ENCODE measurements at places on chromosomes 1 and 21.
A peak's percentile ranks its signal among the peaks of the same experiment; 100 is the strongest.

DNA sequence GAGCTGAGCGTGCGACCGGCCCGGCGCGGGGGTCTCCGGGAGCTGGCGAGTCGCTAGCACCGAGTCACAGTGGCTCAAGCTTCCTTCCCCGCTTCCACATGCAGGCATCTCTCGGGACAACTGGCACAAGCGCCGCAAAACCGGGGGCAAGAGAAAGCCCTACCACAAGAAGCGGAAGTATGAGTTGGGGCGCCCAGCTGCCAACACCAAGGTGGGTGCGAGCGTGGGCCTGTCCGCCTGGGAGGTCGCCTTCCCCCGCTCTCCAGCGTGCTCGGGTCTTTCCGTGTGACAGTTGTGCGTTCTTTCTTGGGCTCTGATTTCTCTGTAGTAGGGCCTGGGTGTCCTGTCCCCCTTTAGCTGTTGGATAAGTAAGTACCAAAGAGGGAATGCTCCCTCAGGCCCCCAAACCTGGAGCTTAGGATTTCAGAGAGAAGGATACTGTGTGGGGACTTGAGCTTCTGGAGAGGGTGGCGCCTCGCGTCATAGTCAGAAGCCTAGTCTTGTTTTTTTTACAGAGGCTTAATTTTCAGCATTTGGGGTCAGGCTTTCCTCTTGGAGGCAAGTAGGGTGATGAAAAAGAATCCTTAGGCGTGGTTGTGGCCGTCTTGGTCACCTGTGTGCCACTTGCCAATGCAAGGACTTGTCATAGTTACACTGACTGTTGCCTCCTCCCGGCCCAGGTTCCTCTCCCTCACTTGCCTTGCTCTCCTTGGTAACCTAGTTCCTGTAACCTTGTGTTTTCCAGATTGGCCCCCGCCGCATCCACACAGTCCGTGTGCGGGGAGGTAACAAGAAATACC lies 790 bp downstream of the RPS8 start:
- peak; percentile 53 for DNase-seq

GRCh38 chr1:9746211-9746610 lies 77.6 kb downstream of the CLSTN1 start:
- no peak for DNase-seq

DNA sequence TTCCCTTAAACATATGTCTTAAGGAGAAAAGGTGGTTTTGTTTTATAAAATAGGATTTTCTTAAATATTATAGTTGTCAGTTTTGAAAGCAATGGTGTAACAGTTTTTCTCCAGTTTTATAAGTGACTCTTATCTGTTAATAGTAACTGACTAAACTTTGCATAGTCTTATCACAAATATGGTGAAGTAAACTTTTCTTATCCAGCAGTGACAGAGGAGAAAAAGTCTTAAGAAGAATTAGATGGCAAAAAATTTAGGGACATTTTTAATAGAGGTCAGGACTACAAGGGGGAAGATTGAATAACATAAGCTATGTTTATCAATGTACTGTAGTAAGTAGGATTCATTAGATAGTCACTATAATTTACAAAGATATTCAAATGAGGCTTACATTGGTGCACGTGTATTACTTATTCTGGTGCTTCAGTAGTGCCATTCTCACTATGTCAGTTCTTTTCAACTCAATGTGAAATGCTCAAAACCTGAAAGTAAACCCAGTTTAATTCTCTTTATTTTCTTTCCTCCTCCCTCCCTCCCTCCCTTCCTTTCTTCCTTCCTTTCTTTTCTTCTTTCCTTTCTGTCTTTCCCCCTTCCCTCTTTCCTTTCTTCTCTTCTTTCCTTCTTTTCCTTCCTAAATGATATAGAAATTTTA lies 26.1 kb downstream of the F3 start:
- DNase-seq = no peak

- DNase-seq = no peak
Observed at GRCh38 chr1:167086033-167086432, 4.1 kb downstream of the GPA33 start.

DNA sequence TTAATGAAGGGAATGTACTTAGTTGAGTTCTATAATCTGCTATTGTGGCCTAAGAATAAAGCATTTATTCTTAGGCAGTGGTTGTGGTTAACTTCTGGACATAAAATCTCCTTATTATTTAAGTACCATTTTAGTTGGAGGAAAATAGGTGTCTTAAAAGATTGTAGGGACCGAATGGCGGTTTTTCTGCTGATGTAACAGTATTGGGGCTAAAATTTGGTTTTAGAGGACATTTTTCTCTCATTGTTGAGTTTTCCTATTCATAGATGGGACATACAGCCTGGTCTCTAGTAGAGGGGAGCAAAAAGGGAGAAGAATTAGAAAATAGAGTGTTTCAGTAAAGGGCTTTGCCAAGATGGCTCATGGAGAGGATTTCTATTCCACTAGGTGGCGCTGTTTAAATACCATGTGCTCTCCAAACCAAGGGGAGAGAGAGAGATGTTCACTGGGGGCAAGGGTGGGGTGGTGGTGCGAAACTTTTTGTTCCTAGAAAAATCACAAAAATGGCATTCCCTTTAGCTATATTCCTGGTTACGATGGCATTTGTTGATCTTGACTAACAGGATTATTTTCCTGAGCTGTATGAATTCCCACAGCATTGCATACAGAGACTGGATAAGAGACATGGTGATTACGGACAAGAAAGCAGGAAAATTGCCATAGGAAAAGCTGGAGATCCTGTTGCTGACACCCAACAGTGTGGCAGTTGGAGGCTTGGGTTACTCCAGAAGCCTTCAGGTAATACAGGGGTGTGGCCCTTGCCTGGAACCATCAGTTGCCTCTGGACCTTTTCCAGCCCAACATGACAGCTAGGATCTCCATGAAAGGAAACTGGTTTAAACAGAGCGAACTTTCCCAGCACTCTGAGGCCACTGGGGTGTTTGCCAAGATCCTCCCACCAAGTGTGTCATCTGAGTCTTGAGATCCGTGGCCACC lies 18.2 kb upstream of the FCGR2A start:
- peak; percentile 81 for DNase-seq

DNA sequence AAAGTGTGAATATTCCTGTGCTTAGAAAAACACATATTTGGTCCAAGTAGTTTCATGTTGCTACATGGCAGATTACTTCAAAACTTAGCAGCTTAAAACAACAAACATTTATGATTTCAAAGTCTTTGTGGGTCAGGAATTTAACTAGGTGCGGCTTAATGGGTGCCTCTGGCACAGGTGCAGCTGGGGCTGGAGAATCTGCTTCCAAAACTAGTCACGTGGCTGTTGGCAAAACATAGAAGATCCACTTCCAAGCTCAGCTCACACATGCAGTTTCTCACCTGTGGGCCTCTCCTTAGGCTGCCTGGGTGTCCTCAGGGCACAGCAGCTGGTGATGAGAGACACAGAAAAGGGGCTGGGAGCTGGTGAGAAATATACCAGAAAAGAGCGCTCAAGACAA lies 263.4 kb downstream of the TTLL7 start:
- no peak for DNase-seq

- peak; percentile 33 for DNase-seq
Observed at GRCh38 chr1:25068829-25069228, 138.8 kb upstream of the RUNX3 start.

- DNase-seq = no peak
Observed at GRCh38 chr1:71093938-71094337, 13.1 kb upstream of the ZRANB2 start.

DNA sequence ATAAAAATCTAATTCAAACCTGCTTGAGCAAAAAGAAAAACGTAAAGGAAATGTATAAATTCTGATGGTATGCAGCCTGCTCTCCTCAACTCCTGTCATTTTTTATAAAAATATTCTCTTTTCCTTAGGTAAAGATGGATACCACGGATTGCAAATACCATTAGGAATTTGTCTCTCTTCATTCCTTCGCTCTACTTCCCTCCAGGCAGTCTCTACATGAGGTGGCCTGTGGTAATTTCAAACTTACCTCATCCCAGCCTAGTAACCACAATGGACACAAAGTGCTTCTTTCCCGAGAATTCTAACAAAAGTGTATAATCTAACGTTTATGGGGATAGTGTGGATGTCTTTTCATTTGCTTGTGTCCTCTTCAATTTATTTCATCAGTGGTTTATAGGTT lies 239.5 kb upstream of the LRRC7 start:
- no peak for DNase-seq

- no peak for DNase-seq
Observed at GRCh38 chr1:197143276-197143675, 3.2 kb downstream of the ASPM start.

DNA sequence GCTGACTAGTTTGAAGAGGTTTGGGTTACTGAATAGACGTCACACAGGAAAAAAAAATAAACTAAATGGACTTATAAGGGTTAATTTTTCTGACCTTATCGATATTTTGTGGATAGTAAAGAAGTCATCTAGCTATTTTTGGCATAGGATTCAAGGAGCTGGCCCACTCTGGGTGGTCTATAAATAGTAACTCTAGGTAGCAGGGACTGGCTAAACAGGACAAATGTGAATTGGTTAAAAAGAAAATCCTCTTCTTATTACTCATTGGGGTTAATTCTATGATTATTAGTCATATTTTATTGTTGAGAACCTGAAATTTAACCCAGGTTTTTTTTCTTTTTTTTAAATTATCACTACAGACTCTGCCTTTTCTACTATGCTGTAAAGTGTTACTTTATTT lies 61.7 kb downstream of the ATF6 start:
- no peak for DNase-seq

DNA sequence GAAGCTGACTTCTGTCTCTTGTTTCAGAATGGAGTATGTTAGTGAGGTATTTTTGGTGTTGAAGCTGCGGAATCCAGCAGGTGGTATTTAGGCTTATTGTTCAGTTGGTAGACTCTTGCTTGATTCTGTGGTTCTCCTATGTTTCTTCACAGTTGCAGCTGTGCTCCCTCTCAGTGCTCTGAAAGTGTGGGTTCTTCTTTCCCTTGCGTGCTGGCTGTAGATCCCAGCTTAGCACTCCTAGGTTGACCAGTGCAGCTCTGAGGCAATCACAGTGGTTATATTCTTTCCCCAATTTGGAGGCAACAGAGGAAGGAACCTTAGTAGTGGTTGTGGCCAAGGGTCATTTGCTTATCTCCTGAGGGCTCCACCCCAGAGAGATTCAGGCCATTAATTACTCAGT lies 269.2 kb upstream of the NRIP1 start:
- no peak for DNase-seq

DNA sequence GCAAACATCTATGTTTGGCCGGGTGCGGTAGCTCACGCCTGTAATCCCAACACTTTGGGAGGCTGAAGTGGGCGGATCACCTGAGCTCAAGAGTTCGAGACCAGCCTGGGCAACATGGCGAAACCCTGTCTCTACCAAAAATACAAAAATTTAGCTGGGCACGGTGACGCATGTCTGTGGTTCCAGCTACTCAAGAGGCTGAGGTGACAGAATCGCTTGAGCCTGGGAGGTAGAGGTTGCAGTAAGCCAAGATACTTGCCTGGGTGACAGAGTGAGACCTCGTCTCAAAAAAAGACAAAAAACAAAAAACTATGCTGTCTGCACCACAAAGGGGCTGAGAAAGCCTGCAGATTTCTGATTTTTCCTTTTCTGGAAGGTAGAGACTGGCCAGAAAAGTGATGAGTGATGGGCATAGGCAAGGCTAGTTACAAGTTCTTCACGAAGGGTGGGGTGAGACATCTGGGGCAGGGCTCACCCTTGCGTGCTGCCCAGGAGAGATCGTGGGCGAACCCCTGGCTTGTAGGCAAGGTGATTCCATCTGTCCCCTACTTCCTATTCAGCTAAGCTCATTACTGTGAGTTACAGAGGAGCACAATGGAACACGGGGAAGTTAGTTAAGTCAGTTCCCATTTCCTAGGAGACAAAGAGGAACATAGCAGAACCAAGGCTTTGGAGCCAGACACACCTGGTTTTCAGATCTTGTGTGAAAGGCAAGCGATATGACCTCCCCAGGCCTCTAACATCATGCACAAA lies 3.2 kb downstream of the SLC2A1 start:
- DNase-seq = no peak

DNA sequence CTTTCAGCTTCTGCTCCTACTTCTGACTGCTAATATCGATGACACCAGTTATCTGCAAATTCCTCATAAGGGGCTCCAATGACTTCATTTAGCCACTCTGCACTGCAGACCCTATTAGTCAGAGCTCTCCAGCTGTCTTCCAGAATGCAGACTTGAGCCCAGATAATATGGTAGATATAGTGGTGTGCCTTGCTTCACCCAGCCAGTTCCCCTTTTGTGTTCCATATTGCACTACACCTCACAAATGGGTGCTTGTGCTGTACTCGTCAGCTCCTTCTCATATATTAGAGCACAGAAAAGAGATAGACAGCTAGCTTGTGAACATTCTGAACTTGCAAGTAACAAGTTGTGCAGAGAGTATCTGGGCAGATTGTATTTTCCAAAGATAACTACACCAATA lies 23.7 kb upstream of the COG2 start:
- no peak for DNase-seq

GRCh38 chr1:225626698-225627097 lies 26.2 kb downstream of the ENAH start:
- DNase-seq = no peak

DNA sequence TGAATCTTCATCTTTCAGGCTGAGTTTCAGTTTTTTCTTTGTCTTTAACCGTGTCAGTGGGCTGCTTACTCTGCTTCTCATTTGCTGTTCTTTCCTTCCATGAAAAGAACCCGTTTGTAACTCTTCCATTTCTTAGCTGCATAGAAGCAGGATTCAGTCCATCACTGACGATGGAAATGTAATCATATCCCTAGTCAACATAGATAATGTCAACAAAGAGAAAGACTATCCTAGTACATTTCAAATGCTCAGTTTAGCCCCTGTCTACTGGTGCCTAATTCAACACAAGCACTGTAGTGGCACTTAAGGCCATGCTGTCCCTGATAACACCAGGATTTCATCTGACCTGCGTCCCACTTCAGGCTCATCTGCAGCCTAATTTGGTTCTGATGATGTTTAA lies 376 bp downstream of the GBP1 start:
- DNase-seq = no peak

DNA sequence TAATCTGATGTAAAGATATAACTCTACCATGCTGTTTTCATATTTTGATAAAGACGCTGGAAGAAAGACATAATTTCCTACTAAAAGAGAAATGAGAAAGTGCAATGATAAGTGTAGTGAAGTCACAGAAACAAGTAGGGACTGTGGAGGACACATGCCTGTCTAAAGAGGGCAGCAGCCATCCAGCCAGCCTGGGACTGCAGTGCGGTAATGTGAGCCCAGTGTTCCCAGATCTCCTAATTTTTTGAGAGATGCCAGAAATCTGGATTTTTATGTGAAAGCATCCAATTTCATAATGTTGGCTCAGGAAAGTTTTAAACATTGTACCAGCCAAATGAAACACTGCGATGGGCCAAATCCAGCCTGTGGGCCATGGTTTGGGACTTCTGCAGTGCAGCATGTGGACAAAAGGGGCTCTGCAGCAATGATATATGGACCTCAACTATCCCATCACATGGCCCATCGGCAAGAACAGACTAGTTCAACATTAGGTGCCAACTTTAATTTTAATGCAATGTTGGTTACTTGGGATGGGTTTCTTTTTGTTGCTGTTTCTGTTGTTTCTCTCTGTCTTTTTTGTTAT lies 329.5 kb downstream of the LTN1 start:
- no peak for DNase-seq
